ENCODE measurements at places on chromosomes 4 and X. TPM values are rescaled to one million over a fixed set of nuclear protein-coding genes. Genes with fewer than 3 reads are reported as not detected.

Gene SLC49A3
- 4.3 TPM for total RNA-seq

Gene NEUROG2
- not detected for total RNA-seq

Gene FAM47E
- total RNA-seq = 5.7 TPM

GRCh38 chrX:19595043-19595677, 79.9 kb upstream of the MAP3K15 start:
- no peak for DNase-seq

DNA sequence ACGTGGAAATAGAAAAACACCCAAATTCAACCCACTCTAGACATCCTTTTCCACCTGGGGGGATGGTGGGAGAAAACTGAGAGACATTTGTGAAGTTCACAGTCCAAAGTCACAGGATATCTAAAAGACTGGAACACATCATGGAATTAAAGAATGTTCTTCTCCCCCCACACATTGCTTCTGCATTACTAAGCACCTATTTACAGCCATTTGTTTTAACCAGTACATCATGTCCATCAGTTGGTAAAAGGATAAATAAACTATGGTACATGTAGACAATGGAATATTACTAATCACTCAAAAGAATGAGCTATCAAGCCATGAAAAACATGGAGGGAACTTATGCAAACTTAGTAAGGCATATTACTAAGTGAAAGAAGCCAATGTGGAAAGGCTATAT, 185.5 kb upstream of the ANXA10 start:
- DNase-seq = peak; percentile 15

- no peak for DNase-seq
Measured at GRCh38 chr4:62387808-62388207, 1187.7 kb downstream of the ADGRL3 start.

Gene PAK3
- 9.2 TPM for total RNA-seq

DNA sequence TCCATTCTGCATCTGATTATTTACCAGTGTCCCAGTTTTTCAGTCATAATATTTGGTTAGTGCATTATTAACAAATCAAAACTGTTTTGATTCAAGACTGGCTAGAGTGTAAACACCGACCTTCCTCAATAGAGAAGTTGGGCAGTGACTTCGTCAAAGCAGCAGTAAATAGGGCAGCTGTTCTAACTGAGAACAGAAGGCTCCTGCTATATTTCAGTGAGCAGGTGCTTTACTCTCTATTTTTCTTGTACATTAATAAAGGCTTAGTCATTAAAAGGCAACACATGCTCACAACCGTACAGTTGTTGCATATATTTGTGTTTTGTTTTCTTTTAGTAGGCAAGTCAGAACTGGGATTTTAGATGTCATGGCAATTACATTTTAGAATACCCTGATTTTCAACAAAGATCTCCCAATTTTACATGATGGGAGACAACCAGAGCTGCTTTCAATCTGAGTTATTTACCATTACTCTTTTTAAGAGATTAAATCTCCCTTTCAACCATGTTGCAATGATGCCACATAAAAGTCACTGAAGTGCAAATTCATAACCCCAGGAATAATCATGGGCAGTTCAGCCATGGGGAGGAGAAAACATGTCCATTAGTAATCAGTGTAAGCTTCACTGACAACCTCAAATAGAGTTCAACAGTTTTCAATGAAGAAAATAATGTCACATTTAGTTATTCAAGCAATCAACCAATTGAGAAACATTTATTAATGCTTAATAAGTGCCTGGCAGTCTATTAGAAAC, 233.3 kb downstream of the NDST4 start:
- DNase-seq = peak; percentile 69

GRCh38 chrX:49278081-49278480, 8.5 kb downstream of the PPP1R3F start:
- DNase-seq = no peak

Gene SRPX2
- 29.7 TPM for total RNA-seq

GRCh38 chr4:165199286-165199685, 8.1 kb upstream of the KLHL2 start:
- peak; percentile 53 for DNase-seq

Gene AASDH
- total RNA-seq = 14.8 TPM

Gene FAM114A1
- 192 TPM for total RNA-seq

Gene GABRE
- 11.2 TPM for total RNA-seq

GRCh38 chrX:2799369-2799768, 29.4 kb upstream of the GYG2 start:
- no peak for DNase-seq

DNA sequence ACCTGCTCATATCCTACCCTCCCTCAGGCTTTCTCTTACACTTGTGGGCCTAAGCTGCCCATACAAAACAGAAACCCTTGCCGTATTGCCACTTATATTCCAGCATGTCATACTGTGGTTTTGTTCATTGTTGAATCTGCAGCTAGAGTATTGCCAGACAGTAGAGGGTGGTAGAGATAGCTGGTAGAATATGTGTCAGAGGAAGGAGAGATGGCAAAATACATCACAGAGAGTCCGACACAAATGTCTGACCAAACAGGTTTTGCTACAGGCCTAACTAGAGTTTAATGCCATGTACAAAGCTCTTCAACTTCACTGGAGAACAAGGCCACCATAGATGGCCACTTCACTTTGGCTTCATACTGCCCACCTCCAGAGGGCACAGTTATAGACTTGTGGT, 160.1 kb downstream of the EFHC2 start:
- peak; percentile 4 for DNase-seq

- DNase-seq = no peak
Measured at GRCh38 chr4:183272384-183272783, 47.7 kb downstream of the CLDN22 start.

DNA sequence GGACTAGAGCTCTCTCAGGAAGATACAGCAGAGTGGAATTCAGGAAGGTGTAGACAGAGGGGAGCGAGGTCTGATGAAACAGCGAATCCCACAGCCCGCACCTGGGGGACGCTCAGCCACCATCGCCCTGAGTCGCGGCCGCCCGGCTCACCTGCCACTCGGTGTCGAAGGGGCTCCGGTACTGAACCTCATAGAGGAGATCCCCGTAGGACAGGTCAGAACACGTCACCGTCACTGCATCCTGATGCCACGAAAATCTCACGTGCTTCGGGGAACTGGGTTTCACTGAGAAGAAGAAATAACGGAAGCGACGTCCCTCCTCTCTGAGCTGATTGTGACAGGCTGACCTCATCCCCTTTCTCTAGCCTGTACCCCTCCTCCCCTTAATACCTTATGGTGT, 10.2 kb downstream of the CRLF2 start:
- no peak for DNase-seq

DNA sequence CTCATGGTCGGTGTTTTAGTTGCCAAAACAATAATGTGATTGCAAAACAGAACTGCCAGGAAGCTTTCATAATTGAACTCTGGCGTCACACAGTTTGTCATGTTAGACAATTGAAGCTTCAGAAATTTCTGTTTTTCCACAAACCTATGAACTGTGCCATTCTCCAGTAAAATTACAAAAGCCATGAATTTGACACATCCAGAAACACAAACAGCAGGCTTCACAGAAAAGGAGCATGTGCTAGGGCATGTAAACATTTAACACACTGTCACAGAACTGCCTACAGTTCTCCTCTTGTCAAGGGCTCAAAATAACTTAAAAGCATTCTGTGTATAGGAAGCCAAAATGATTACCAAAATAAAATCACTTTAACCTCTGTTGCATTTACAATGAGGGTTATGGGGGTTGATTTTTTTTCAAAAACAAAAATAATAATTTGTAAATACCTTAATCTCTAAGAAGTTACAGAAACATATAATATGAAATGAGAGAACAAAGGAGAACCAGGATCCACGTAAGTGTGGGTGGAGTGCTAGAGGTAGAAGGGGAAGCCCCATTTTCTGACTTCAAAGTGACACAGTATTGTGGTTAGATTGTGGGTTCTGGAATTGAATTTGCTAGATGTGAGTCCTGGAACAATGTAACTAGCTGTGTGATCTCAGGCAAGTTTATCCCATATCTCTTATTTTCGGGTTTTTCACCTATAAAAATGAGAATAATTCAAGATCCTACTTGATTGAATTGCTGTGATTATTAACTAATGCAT, 295.0 kb downstream of the CENPC start:
- no peak for DNase-seq

Gene MTCP1
- 4.2 TPM for total RNA-seq

Gene PAGE4
- total RNA-seq = not detected

GRCh38 chr4:163172647-163173046, 6.0 kb upstream of the NAF1 start:
- DNase-seq = no peak

- DNase-seq = no peak
Measured at GRCh38 chrX:37315511-37316248, 33.5 kb upstream of the PRRG1 start.

DNA sequence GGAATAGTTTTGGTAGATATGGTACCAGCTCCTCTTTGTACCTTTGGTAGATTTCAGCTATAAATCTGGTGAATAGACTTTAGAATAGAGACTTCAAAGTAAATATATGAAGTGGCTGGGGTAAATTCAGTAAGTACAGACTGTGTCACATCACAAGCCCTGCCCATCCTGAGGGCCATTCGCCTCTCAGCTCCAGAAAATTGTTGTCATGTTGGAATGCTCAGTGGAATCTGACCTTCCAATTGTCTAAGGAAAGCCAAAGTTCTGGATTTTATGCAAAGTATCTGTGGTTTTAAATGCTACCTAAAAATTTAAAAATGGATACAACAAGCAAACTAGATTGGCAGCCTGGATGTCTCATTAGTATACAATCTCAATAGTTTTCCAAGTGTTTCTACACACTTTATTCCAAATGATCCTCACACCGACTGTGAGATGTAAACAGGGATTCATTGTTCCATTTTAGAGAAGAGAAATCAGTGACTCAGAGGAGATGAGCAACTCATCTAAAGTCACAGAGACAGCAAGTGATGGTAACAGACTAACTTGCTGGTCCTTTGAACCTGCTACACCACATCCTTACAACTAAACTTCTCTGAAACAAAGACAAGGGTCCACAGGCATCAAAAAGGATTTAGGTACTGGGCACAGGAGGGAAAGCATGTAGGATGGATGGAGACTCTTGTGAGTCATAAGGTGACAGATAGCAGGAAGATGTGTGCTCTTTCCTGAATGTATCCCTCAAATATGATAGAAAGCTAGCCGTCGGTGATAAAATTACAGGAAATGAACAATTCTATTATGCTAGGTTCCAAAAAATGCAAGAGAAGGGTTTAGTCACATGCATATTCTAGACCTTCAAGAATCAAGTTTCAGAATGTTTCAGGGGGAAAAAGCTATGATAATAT, 127.3 kb downstream of the ATP10D start:
- no peak for DNase-seq

DNA sequence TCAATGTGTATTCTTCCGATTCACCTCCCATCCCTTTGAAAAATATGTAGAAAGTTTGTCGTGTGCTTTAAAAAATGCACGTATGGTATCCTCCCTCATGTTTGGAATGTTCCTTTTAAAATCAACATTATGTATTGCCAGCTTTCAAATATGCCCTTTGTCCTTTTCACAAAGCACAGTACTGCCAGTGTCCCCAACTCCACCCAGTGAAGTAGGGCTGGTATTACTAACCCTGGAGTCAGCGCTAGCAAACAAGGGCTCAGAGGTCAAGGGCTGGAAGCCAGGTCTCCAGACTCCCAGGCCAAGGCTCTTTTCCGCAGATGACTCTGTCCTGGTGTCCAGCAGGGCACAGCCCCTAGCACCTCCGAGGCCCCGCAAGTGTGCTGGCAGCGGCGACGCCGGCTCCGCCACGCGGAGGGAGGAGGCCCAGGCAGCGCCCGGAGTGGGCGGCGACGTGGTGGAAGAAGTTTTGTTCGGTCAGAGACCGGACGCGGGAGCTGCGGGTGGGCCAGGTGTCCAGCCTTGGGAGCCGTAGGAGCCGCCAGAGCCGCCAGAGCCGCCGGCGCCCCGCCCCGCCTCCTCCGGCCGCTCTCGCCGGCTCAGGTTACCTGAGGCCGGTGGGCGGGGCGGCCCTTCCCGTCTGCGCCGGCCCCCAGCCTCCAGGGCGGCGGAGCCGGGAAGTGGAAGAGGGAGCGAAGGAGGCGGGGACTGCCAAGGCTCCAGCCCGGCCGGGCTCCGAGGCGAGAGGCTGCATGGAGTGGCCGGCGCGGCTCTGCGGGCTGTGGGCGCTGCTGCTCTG, at the start of gene IL13RA1:
Gene IL13RA1, plus strand, starts transcription at position 720 of the 799 bp plus-strand sequence. Its CDS starts 33 bp downstream, at position 753.
- peak; percentile 60 for DNase-seq

Gene RNF212
- total RNA-seq = 0.52 TPM

Gene PDCL2
- not detected for total RNA-seq

- peak; percentile 94 for DNase-seq
Measured at GRCh38 chr4:56958111-56958517, 19.3 kb downstream of the NOA1 start.

DNA sequence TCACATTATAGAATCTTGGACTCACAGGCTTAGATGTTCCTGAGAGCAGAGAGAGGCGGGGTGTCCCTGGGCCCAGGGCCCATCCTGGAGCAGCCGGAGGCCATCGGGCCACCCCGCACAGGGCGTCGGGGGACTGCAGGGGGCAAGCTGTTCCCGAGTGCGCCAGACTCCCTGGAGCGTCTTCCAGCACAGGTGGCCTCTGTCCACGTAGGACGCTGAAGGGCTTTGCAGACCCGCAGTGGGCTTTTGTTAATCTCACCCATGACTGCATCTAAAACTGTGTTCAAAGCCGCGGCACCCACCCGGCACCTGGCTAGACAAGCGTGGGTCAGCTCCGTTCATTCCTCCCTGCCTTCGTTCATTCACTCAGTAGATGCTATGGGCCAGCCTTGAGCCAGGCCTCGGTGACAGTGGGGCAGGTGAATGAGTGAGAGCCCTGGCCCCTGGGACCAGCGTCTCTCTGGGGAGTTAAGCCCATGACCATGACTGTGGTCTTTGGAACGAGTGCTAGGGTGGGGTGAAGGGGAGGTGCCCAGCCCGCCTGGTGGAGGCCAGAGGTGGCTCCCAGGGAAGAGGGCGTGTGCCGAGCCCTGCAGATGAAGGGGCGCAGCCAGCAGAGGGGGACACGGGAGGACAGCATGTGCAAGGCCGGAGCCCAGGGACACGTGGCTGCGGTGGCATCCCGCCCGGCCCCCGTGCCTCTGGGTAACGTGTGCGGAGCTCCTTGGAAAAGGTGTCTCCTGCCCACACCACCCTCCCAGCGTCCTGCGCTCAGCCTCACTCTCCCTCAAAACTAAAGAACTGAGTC, 98.3 kb downstream of the HMX1 start:
- no peak for DNase-seq

- DNase-seq = no peak
Measured at GRCh38 chr4:113844369-113844768, 82.8 kb upstream of the CAMK2D start.

- DNase-seq = no peak
Measured at GRCh38 chrX:43467608-43468234, 188.4 kb upstream of the MAOA start.

DNA sequence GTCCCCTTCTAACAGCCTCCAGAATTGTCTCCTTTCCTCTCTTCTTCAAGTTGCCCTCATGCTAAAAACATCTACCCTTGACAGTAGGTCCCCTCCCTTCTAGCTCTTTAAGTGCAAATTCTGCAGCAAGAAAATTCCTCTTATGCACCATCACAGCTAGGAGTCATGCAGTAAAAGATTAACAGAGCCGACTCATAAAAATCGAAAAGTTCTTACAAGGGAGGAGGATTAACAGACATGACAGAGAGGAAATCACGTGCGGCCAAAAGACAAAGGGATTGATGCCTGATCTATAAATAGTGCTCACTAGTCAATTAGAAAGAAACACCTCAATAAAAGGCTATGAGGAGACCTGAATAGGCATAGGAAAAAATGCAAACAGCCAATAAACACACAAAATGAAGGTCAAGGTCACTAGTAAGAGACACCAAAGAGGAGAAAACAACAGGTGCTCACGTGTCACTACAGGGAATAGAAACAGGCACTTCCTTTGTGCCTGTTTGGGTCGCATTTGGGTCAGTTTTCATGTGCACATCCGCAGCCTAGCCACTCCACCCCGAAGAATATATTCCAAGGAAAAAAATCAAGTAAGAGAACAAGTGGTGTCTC, 3.4 kb downstream of the RNF212 start:
- DNase-seq = peak; percentile 94

Data from renal cortical epithelial cell (primary cell).